ENCODE measurements at places on chromosomes 11 and 22. TPM values are rescaled to one million over a fixed set of nuclear protein-coding genes. Genes with fewer than 3 reads are reported as not detected.

- no peak for DNase-seq
Observed at GRCh38 chr22:44969817-44970216, 40.0 kb downstream of the PHF21B start.

The JHY gene
- total RNA-seq = 4.5 TPM

DNA sequence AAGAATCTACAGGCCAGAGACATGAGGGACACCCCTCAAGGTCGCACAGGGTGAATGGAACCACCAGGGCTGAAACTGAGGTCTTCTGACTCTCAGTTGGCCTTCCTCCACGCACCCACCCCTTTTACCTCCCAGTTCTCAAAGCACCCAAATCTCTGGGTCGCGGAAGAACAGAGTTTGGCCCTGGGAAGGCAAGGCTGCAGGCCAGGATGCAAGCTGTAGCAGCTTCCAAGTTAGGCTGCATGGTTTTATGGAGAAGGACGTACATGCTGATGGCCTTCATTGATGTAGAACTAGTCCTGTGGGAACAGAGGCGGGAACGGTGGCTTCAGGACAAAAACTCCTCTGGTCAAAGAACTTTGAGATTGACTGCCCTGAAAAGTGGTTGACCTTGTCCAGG, 143.5 kb upstream of the B3GAT1 start:
- DNase-seq = no peak

The CCDC89 gene
- 3.9 TPM for total RNA-seq

The CARD16 gene
- total RNA-seq = 30.7 TPM

Data from fibroblast of villous mesenchyme (primary cell).